ENCODE measurements at places on chromosomes 6 and 20. TPM values are rescaled to one million over a fixed set of nuclear protein-coding genes. Genes with fewer than 3 reads are reported as not detected.

DNA sequence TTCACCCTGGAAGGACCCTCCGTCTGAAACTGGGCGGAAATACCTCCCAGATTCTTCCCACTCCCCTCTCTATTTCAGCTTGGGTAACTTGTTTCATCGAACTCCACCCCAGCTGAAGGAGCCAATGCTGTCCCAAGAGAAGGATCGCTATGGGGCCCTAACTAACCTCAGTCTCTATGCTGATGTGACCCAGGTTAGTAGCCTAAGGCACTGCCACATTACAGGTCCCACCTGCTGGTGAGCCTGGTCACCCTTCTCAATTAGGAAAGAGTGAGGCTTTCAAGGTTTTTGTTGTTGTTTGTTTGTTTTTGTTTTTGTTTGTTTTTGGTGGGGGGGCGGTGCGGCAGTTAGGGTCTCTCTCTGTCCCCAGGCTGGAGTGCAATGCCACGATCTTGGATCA, 168.4 kb downstream of the OR2B2 start:
- no peak for DNase-seq

GRCh38 chr6:89013438-89013837, 50.0 kb upstream of the RNGTT start:
- no peak for DNase-seq

DNA sequence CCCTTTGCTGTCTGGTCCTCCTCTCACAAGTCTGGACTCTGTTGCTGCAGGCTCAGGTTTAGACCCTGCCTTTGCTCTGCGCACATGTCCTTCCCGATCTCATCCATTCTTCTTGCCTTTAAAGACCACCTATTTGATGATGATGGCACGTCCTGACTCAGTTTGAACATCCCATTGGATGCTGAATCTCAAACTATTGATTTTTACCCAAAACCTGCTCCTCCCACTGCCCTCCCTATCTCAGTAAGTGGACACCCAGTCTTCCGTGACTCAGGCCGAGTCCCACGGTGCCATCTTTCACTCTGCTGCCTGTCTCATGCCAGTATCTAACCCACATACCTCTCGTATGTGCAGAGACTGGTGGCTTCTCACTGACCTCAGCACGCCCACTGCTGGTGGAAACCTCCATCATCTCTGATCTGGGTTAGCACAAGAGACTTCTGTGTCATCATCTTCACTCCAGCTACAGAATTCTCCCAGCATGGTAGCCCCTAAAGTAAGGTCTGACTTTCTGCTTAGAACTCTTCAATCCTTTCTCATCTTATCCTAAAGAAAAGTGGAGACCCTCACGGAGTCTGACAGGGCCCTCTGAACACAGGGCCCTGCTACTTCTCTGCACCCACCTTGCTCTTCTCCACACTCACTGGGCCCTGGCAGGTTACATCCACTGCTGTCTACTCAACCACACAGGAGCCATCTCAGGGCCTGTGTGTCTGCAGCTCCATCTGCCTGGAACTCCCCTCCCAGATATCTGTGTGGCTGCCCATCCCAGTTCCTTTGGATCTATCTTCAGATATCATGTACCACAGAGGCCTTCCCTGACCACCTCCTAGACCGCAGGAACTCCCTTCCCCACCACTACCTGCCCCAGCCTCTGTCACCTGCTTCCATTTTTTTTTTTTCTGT, 387.1 kb upstream of the AGPAT4 start:
- DNase-seq, result no peak

- DNase-seq, result no peak
Observed at GRCh38 chr20:19929012-19929360, 88.2 kb upstream of the NAA20 start.

GRCh38 chr6:124722141-124722878, 239.9 kb upstream of the RNF217 start:
- DNase-seq, result no peak

GRCh38 chr6:40695750-40696415, 108.7 kb upstream of the LRFN2 start:
- DNase-seq, result no peak

The SYS1 gene
- total RNA-seq, result 28.8 TPM
